Thyroid gland (tissue), 4 donors: ENCODE measurements at places on chromosomes 12 and 14. TPM values are rescaled to one million over a fixed set of nuclear protein-coding genes. Genes with fewer than 3 reads are reported as not detected.

The VRTN gene
- total RNA-seq, result not detected

GRCh38 chr12:26680727-26681455 is 152.1 kb downstream of the ITPR2 start:
- no peak for DNase-seq

The CD27 gene
- total RNA-seq, result 10.8 TPM

The SIX6 gene
- total RNA-seq, result not detected

- DNase-seq, result no peak
Observed at GRCh38 chr12:49091056-49091835, 3.4 kb downstream of the DHH start.

GRCh38 chr12:122226366-122227125 is 694 bp upstream of the DIABLO start:
- no peak for DNase-seq

- peak; percentile 49 for DNase-seq
Observed at GRCh38 chr14:74934476-74935359, 11.7 kb upstream of the RPS6KL1 start.

GRCh38 chr12:53195516-53196420 is 11.3 kb downstream of the ITGB7 start:
- DNase-seq, result no peak

DNA sequence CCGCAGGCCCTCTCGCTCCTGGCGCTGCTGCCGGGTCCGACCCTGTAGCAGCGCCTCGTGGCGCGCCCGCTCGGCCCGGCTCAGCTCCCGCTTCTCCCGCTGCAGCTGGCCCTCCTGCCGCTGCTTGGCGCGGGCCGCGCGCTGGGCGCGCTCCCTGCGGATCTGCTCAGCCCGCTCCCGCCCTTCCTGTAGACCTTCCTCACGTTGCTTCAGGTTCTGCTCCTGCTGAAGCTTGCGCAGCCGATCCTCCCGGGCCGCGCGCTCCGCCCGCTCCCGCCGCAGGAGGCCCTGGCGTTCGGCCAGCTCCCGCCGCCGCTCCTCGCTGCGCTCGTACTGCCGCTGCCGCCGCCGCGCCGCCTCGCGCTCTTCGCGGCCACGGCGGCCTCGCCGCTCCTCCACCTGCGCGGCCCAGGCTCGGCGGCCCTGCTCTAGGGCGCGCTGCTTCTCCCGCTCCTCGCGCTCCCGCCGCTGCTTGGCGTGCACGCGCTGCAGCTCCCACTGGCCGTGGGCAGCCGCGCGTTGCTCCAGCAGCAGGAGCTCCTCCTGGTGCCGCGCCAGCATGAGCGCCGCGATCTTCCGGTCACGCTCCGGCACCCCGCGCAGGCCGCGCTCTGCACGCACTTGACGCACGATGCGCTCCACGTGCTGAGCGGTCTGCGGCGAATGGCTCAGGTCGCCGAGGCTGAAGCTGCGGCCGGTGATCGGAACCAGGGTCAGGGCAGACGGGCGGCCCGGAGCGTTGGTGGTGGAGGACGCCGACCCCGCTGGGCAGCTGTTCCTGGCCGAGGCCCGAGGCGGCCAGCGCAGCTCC is 2.4 kb downstream of the CCDC177 start:
- DNase-seq, result peak; percentile 34

The KRT71 gene
- not detected for total RNA-seq

- no peak for DNase-seq
Observed at GRCh38 chr14:74685056-74685455, 27.8 kb downstream of the AREL1 start.

DNA sequence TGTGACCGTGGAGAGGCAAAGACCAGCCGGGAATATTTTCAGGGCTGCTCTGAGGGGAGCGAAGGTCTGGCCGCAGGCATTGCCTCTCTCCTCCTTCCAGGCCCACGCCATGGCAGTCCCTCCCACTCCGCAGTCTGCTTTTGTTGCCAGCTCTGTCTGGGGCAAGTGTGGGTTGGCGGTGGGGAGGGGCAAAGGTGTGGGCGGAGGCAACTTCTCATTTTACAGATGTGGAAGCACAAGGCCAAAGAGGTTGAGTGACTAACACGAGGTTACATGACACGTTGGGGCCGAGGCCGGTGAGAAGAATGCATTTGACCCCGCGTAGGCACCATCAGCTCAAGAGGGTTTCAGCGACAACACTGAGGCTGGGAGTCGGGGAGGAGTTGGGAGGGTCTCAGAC is 6.1 kb upstream of the FAIM2 start:
- peak; percentile 81 for DNase-seq

The PLXNC1 gene
- 4.6 TPM for total RNA-seq

DNA sequence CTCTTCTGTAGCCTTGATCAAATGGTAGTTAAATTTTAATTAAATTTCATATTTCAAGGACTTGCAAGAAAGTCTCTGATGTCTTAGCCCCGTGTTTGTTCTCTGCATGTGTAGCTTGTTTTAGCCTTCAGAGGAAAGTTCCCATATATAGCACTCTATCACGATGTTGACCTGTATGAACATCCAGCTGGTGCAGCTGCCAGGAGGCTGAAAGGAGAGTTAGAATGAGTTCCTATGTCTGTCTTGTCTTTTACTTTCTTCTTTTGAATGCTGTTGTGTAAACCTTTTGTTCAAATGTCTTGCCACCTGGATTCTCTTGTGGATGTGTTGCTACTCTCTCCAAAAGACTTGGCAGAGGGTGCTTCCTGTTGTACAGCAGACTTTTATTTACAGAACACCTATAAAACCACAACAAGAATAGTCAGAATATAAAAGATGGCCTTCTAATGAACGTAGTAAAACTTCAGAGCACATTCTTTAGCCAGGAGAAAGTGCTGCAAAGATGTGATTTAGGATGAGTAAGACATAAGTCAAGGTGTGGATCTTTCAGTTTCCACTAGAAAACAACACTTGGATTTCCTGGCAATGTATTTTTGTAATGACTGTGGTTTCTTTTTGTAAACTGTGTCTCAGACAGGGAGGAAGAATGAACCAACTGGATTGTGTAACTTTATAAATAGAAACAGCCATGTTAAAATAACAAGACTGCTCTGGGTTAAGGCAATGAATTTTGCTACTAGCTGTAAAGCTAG is 17.2 kb downstream of the NAV3 start:
- no peak for DNase-seq

The IFNG-AS1 gene
- total RNA-seq, result 0.27 TPM

GRCh38 chr12:32205731-32206130 is 99.1 kb downstream of the BICD1 start:
- DNase-seq, result no peak
